Occipital lobe (tissue), 3 donors: ENCODE measurements at places on chromosomes 6 and 20.

GRCh38 chr20:38434301-38434741, 807 bp downstream of the SNHG17 start:
- DNase-seq: no peak

- DNase-seq: no peak
Observed at GRCh38 chr6:150492941-150493340, 106.7 kb upstream of the PLEKHG1 start.

DNA sequence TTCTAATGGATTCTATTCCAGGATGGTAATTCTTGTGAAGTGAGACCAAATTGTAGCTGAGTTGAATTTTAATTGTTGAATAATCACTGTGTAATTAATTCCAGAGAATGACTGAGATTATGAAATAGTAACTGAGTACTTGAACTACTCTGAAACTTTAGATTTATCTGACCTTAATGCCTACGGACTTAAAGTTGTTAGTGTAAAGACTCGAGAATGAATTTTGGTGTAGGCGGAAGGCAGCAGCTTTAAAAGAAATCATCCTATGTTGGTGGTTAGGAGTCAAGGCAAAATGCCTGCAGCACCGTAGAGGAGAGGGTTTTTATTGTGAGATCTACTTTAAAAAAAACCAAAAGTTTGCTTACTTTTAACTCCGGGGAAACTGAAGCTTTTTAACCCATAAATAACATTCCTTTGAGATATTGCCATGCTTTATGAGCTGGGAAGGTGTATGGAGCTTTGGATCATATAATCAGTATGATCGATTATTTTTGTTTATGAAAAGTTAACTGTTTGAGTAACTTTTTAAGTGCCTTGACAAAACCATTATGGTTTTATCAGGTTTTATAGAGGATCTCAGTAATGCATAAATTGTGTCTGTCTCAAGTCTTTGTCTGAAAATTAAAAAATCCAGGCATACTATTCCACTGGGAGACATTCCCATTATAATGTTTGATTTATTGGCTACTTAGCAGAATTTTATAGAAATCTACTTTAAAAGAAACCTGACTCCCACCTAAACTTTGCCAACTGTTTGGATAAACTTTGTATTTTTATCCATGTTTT, 46.1 kb downstream of the MYO6 start:
- DNase-seq: no peak

DNA sequence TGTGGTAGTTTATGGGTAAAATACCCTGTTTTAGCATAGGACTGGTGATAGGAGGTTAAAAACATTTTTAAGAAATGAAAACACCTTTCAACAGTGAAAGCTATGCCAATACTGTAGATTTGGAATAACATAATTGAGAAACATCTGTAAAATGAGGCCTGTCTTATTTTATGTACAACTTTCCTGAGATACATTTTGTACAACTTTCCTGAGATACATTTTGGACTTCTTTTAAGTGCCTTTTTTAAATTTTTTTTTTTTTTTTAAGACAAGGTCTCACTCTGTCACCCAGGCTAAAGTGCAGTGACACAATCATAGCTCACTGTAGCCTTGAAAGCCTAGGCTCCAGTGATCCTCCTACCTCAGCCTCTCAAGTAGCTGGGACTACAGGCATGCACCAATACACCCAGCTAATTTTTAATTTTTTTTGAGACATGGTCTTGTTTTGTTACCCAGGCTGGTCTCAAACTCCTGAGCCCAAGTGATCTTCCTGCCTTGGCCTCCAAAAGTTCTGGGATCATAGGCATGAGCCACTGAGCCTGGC, 84.6 kb downstream of the MAN1A1 start:
- DNase-seq: no peak

DNA sequence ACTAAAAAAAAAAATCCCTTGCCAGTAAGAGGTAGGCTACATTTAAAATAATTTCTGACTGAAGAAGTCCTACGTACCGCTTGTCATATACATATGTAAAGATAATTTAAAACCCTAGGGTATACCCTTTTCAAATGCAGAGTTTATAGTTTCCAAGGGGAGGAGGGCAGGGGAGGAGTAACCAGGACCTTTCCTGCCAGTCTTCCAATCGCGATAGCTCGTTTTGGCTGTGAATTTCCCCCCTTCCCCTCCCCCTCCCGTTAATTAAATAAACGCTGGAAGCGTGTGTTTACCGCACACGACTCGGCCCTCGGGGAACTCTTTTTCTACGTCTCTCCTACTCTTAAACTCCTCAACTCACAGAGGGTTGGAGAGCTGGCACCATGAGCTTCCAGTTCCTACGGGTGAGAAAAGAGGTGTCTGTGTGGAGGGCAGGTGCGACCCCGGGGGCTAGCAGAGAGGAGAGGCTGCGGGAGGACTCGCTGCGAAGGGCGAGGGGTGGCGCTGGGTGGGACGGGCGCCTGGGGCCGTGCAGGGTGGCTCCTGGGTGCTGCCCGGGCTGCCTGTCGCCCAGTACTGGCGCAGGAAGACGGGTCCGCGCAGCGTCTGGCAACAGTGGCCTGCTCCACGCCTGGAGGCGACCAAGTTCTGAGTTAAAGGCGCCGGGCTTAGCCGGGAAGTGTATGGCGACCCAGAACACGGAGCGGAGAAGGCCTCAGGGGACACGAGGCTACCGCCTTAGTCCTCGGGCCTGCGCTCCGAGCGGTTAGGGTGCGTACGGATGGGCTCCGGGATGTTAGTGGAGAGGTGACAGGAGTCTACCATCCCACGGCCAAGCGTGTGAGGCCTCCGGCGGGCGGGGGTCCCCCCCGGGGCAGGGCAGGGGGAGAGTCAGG, 4.1 kb upstream of the TFAP2C start:
- no peak for DNase-seq

DNA sequence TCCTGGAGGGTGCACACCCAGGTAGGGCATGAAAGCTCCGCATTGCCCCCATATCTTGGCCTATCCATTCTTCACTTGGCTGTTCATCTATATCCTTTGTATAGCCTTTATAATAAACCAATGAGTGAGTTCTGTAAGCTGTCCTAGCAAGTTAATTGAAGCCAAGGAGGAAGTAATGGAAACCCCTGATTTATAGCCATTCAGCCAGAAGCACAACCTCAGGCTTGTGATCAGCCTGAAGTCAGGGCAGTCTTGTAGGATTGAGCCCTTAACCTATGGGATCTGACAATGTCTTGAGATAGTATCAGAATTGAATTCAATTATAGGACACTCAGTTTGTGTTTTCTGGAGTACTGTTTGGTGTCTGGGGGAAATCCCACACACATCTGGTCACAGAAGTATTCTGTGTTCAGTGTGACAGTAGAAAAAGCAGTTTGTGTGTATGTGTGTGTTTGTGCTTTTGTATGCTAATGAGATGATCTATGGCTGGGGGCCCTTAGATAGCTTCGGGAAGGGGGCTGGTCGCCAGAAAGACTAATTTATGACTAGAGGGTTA, 5.7 kb downstream of the NT5E start:
- no peak for DNase-seq

DNA sequence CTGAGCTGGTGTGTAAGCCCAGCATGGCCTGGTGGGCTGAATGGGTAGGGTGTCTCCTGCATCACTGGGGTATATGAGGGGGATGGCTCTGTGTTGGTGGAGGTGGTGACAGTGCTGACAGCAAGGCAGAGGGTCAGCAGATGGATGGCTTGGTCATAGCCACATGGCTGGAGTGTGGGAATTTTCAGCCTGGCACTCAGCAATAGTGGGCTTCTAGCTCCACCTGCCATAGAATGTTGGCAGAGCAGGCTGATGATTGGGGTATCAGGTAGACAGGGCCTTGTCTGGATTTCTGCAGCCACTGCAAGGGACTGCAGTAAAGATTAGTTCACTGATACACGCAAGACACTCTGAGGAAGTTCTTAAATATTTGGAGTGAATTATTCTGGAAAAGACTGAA, 137.5 kb upstream of the BACH2 start:
- DNase-seq: no peak
